ENCODE measurements at places on chromosomes 5 and 9.

DNA sequence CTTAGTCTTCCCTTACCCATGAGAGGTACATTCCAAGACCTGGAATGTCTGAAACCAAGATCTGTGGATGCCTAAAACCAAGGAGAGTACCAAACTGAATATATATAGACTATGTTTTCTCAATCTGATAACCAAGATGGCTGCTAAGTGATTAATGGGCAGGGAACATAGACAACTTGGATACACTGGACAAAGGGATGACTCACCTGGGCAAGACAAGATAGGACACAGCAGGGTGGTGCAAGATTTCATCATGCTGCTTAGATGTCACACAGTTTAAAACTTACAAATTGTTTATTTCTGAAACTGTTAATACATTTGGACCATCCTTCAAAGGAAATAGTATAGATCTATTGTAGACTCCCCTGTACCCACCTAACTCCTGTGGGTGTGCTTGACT, 130.9 kb downstream of the HTR1A start:
- no peak for DNase-seq

- DNase-seq: no peak
These were observed 43.5 kb upstream of the PCAT7 start for GRCh38 chr9:94511134-94511954.

GRCh38 chr5:43039471-43040286, 440 bp downstream of the ANXA2R start:
- DNase-seq: peak; percentile 69

- DNase-seq: no peak
These were observed 44.8 kb downstream of the PJA2 start for GRCh38 chr5:109364977-109365376.

DNA sequence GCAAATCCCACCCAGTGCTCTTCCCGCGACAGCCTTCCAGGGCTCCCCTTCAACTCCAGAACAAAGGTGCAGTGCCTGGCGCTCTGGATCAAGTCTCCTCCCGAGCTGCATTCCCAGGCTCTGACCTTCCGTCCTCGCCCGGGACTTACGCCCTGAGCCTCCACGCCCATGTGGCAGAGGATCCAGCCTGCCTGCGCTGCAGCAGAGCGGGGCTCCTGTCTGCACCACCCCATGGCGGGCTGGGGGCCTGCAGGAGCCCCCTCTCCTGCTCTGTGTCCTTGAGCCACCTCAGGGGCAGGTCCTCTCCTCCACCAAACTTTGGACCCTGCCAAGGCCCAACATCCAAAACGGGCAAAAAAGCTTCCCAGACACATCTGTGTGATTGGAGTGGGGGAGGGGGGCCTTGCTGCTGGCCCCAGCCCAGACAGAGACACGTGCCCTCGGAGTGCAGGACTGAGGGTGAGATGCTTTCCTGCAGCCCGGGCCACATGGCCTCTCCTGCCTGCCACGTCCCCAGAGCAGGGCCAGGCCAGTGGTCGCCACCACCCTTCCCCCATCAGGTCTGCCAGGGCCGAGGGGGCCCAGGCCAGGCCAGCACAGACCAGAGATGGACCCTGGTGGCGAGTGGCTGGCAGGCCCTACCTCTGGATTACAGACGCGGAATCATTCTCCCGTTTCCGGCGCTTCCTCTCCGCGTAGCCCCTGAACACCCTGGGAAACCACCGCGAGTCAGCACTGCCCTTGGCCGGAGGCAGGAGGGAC, 4.4 kb downstream of the NSMF start:
- no peak for DNase-seq

GRCh38 chr5:110790673-110791072, 51.9 kb downstream of the SLC25A46 start:
- no peak for DNase-seq

GRCh38 chr5:54295651-54296276, 14.6 kb downstream of the ARL15 start:
- no peak for DNase-seq

GRCh38 chr9:438961-439768, 224.5 kb downstream of the DOCK8 start:
- no peak for DNase-seq

DNA sequence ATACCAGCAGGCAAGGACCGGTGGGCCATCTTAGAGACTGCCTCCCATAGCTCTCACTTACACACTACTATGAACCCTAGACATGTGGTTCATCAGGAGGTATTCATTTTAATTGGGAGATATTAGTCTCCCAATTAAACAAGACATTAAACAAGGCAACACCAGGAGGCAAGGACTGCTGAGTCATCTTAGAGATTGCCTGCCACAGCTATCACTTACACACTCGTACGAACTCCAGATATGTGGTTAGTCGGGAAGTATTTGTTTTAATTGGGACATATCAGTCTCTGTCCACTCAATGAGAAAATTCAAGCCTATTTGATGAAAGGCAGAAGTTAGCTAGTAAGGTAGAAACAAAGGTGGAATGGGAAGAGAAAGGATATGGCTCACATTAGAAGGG, 343.9 kb downstream of the NFIB start:
- no peak for DNase-seq

GRCh38 chr9:137811283-137811870, 66.2 kb upstream of the CACNA1B start:
- DNase-seq: no peak

- DNase-seq: no peak
These were observed 213.7 kb downstream of the RFK start for GRCh38 chr9:76180541-76180940.

DNA sequence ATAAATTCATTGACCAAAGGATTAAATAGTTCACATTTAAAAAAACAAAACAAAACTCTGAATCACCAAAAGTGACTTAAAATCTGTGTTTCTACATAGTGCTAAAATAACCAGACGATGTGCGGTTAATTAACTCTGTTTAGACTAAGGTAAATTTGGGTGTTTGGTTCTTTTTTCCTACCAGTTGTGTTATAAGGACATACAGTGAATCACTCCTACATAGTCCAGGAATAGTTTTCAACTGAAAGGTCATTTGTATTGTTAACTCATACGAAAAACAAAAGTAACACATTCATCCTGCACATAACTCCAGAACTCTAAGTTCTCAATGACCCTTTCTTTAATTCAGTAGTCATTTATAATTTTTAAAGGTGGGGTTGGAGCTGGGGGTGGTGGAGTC, 203.7 kb downstream of the GLIS3 start:
- DNase-seq: no peak

DNA sequence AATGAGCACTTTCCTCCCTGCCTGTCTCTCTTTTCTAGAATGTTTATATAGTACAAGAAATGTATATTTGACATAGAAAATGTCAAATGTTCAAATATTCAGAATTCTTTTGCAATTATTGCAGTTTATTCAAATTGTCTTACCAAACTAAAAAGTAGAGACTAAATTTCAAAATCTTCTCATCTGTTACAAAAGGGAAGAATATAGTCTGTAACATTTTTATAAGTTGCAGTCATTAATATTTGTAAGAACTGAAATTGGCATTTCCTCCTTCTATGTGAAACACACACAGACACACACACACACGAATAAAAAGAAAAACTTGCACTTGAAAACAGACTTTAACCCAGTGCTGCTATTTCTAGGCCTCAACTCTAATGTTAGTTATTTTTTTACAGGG, 56.4 kb downstream of the NR3C1 start:
- no peak for DNase-seq

DNA sequence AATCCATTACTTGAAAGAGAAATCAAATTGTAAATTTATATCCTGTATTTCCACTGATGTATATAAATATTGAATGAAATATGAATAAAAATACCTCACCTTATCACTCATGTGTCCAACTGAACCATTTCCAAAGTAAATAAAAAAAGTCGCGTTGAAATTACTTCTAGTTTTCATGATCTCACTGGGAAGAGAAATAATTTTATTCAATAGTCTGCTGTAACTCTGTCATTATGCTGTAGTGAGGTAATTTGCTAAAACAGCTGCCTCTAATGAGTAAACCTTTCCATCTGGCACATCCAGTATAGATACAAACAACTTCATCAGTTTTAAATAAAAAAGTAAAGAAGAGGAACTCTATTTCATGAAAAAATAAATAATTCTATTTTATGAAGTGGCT, 611.5 kb downstream of the ZNF608 start:
- DNase-seq: no peak

- no peak for DNase-seq
These were observed 128.8 kb downstream of the FSTL4 start for GRCh38 chr5:133483406-133484090.

DNA sequence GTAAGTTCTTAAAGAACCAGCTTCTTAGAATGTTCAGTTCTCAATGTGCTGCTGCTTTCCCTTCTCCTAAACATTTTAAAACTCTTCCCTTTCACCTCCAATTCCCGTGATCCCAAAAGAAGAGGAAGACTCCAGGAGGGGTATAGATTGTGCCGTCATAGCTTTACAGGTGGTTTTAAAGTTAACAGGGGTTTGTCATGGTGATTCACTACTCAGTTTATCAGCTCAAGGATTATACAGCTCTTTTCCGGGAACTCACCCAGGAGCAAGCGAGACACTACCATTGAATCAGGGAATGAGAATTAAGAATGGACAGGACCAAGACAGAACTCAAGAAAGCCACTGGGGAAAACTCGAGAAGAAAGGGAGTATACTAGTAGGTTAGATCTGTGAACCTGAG, 178.8 kb downstream of the NR3C1 start:
- no peak for DNase-seq

DNA sequence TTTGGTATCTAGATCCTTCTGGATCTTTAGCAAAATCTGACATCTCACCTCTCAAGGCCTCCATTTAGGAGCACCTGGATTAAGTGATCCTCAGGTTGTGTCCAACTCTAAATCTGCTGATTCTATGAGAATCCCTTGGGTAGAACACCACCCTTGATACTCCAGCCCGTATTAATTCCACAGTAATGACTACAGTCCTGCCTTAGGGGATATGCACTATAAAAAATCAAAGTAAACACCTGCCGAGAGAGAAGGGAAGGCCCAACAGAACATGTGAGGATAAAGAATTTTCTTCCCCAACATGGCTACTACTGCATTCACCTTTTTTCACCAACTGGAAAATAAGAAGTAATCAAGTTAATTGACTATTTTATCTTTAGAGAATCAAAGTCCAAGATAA, 27.6 kb downstream of the DAP start:
- no peak for DNase-seq

- no peak for DNase-seq
These were observed 106.8 kb downstream of the PDE6A start for GRCh38 chr5:149837680-149838269.

DNA sequence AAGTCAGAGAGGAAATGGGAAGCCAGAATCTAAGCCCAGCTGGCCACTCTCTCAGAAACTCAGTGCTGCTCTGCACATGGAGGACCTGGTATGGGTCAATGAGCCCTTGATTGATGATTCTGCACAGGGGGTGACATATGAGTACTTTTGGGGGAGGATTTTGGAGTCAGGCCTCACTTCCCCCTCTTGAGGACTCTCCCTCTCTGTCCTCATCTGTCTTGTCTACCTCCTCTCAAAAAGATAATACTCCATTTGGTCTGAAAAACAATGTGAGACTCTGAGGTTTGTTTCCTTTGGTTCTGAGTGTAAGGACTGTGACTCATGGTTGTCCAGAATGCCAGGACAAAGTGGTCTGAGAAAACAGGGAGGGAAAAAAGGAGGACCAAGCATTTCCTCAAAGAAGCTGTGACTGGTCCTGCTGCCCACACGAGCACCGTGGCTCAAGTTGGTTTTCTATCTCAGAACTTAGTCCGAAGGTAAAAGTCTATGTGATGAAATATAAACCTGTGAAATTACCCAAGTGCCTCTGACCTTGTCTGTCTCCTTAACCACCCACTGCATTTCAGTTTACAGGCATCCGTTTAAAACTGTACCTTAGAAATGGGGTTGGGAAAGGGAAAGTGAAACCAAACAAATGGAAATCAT, 11.1 kb downstream of the TTC39B start:
- no peak for DNase-seq

- no peak for DNase-seq
These were observed 108.8 kb downstream of the PDE8B start for GRCh38 chr5:77319117-77319804.

GRCh38 chr9:77752554-77752953, 104.4 kb upstream of the GNA14 start:
- no peak for DNase-seq

- DNase-seq: peak; percentile 3
These were observed 73.5 kb downstream of the LNPEP start for GRCh38 chr5:97009212-97009898.

DNA sequence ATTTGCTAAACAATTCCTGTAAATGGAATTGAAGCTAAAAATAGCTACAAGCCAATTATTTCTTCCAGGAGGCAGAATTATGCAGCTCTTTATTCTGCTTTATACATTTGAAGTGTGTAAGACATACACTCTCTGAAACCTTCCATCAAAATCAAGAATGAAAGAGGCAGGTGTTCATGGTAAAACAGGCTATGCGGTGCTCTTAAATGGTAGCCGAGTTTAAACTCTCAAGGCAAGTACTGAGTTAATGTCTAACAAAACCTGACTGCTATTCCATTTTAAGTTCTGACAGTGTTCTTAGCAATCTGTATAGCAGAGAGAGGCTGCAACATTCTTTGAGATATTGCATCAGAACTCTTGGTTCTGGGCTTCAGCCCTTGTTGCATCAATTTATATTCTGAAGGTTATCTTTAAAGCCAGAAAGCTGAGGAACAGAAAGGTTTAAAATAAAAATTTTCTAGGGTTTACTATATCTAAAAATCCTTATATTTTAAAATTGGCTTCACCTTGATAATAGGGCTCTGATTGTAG, 248.3 kb upstream of the CCNG1 start:
- no peak for DNase-seq

DNA sequence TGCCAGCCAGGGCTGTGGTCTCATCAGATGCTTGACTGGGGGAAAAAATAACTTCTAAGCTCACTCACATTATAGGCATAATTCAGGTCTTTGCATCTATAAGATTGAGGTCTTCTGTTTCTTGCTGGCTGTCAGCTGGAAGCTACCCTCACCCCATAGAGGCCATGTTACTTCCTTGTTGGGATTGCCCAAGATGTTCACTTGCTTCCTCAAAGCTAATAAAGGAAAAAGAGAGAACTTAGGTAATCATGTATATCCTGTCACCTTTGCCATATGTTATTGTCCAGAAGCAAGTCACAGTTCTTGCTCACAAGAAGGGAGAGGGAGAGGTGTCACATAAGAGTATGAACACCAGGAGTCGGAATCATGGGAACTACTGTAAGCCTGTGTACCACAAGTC, 38.7 kb upstream of the ANKRD34B start:
- DNase-seq: no peak

DNA sequence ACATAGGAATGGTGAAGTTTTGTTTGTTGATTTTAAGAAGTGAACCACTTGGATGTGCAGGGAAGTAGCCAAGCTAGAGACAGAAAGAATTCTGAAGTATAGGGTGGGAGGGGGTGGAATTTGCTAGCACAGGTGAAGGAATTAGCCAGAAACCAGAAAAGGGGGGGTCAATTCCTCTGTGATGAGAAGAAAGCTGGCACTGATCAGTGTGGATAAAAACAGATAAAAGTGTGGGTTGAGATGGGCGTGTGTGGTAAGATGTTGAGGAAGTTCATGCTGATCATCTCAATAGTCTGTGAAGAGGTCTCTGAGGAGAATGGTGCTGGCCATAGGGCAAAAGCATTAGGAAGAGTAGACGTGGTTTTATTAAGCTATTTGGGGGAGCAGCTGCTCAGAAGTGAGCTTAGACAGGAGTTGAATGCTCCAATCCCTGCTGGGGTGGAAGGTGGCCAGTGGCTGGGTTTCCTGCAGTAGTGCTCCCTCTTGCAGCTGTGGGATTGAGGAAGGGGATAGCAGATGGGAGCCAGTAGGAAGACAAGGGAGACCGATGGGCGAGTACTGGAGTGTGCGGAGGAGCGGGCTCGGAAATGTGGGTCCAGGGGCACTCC, 88.7 kb upstream of the ELL2 start:
- no peak for DNase-seq

GRCh38 chr5:167870055-167870454, 421.4 kb upstream of the WWC1 start:
- DNase-seq: no peak

All from activated CD4-positive, alpha-beta T cell treated with anti-CD3 and anti-CD28 coated beads for 4 hours (primary cell).